ENCODE measurements at places on chromosomes 5 and 9.

DNA sequence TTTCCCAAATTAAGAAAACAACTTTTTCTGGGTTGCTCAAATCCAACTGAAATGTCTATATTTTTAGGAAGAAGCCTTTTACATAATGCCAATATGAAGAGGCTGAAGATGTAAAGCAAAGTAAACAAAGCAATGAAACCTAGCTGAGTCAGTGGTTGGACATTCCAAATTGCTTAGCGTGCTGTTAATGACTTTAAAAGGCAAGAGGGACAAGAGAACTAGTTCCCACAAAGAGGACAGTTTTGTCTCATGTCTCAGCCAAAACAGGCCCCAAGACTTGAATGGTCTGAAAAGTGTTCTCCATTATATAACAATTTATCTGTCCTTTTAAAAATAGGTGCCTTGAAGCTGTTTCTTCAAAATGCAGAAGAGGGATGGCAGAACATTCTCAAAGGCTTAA, 407.0 kb downstream of the ENC1 start:
- peak; percentile 55 for DNase-seq

DNA sequence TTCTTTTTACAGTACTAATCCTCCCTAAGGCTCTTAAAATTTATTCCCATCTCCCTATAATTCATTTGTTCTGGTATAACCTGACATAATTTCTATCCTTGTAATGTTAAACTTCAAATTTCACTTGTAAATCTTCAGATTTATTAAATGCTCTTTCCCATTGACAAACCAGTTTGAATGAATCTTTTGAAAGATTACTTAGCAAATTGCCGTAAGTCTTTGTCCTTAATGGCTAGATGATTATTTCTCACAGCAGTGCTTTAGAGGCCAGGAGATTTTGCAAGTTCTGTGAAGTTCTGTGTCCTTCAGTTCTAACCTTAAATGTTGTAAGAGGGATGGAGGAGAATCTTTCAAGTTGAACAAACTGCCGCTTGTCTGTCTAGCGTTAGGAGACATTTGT, 4.2 kb downstream of the SLC44A1 start:
- no peak for DNase-seq

GRCh38 chr5:136811086-136811485, 445.7 kb upstream of the TRPC7 start:
- DNase-seq = no peak

GRCh38 chr9:70220216-70220615, 38.6 kb upstream of the SMC5 start:
- no peak for DNase-seq

GRCh38 chr9:36831381-36832161, 202.5 kb downstream of the PAX5 start:
- no peak for DNase-seq

DNA sequence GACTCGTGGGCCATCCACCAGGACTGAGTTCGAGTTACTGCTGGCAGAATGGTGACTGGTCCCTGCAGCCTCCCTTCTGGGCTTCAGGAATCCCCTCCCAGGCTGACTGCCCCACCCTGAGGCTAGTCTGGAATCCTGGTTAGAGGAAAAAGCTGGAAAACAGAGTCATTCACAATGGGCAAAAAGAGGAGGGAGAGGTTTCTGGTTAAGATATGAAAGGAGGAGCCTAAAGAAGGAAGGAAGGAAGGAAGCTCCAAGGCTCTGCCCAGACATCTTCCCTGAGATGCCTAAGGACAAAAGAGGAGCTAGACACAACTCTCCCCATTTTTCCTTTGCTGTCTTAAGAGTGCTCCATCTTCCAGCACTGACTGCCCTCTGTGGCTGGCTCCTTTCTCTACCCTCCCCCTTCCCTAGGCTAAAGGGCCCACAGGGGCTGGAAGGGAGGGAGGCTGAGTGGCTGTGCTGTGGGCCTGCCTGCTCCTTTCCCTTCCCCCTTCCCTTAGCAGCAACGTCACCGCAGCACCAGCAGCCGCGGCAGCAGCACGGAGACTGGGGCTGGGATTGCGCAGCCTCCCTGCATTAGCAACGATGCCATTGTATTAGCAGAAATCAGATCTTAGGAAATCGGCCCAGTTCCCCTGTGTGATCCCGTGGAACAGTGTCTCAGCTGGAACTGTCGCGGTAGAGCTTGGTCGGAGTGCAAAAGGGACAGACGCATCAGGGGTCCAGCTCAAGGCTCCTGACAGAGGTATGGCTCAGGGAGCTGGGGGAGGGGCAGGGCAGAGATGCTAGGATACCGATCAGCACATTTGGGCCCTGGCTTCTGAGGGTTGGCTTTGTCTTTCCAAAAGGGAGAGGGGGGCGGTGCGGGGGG, 48.7 kb downstream of the RUSC2 start:
- peak; percentile 88 for DNase-seq

GRCh38 chr9:68975365-68976043, 38.4 kb downstream of the PRKACG start:
- DNase-seq = no peak

DNA sequence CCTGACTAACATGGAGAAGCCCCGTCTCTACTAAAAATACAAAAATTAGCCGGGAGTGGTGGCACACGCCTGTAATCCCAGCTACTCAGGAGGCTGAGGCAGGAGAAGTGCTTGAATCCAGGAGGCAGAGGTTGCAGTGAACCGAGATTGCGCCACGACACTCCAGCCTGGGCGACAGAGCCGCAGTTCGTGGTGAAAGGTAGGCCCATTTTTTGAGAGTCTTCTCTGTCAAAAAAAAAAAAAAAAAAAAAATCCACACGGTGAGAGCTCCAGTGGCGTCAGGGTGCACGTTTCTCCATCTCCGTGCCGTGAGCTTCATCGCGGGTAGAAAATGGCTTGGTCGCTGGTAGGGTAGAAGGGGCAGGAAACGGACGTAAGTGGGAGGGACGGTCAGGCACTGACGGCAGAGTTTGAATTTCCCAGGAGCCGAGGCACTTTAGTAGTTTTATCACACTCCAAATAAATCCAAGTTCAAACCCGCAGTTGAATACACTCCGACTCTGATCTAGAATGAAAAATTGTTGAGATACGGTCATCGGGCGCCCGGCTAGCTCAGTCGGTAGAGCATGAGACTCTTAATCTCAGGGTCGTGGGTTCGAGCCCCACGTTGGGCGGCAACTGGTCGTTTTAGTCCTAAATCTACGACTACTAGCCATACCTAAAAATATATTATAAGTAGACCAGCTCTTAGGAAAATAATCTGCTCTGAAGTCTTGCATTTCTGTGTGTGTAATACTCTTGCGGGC, 2.4 kb upstream of the TRIM7 start:
- DNase-seq = peak; percentile 69

- DNase-seq = no peak
These were observed 37.6 kb downstream of the NKX2-5 start for GRCh38 chr5:173197375-173197891.

- no peak for DNase-seq
These were observed 56.7 kb downstream of the VAV2 start for GRCh38 chr9:133935328-133936005.

DNA sequence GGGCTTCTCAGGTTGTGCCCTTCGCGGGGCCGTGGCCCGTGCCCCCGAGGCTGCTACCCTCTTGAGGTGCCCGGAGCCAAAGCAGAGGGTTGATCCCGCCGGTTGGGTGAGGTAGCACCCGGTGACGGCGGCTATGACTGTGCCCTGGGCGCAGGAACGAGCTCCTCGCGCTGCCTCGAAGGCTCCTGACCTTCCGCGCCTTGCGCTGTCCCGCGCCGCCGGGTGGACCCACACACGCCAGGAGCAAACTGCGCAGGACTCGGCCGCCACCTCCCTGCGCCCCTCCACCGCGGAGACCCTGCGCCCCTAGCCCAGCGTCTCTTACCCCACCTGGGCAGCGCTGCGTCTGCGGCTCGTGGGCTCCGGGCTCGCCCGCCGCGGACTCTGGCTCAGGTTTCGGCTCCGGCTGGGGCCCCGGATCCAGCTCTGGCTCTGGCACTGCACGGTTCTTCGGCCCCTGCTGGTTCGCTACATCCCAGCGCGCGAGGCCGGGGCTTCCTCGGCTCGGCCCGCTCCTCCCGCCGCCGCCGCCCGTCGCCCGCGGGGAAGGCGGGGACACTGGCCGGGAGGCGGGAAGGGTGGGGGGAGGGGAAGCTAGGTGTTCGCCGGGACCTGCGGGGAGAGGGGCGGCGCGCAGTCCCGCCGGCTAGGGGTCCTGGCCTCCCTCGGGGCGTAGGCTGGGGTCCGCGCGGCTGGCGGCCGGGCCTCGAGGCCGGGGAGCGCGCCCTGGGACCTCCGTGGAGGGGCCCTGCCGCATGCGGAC, 5.4 kb upstream of the PITX1 start:
- peak; percentile 46 for DNase-seq

DNA sequence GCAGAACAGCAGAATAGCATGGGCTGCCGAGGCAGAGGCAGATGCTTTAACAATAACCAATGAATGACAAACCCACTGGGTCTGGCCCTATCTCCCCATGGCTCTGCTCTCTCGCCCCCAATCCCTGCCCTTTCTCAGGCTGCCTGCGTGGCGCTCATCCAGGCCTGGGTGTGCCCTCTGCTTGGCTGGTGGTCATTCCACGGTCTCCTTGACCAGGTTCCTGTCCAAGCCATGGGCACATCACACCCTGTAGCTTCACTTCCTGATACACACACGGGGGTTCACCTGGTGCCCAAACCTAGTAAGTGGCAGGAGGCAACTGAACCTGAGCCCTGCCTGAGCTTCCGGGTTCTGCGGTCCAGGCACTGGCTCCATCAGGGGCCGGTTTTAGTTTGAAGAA, 87.6 kb downstream of the DAP start:
- DNase-seq = no peak

GRCh38 chr5:116299746-116300640, 215.2 kb downstream of the COMMD10 start:
- DNase-seq = no peak
